Cortex of kidney (tissue), 1 donor: ENCODE measurements at places on chromosomes 5 and 9.

DNA sequence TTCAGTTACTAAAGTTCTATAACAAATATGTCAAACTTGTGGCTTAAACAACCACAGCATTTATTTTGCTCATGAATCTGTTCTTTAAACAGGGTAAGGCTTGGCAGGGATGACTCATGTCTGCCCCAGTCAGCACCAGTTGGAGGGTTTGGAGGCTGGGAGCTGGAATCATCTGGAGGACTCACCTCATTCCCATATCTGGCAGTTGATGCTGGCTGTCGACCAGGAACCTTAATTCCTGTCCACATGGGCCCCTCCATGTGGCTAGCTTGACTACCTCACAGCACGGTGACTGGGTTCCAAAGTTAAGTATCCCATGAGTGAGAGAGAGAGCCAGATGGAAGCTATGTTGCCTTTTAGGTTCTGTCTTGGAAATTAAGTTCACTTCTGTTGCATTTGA, 13.8 kb upstream of the CCL28 start:
- DNase-seq = no peak

GRCh38 chr9:91477106-91477505, 53.5 kb upstream of the NFIL3 start:
- no peak for DNase-seq

DNA sequence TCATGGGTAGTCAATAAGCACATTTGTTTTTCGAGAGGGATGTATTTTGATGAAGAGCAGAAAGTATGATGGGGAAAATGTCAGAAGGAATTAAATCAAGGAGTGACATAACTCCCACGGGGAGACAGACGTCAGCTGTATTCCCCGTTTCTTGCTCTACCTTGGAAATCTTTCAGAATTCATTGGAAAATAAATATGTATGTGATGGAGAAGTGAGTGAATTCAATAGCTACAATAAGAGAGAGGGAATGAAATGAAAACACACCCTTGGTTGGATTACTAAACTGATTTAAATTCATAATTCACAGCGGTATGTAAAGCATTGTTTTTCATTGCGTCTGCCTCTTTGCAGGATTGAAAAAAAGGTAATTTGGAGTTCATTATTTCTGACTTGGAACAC, 209.7 kb upstream of the KLF4 start:
- DNase-seq = no peak

- DNase-seq = no peak
Measured at GRCh38 chr5:179889885-179890284, 17.8 kb downstream of the TBC1D9B start.
